ENCODE measurements at places on chromosomes 6 and 20. TPM values are rescaled to one million over a fixed set of nuclear protein-coding genes. Genes with fewer than 3 reads are reported as not detected.

VNN1 gene
- total RNA-seq: 1.3 TPM

TMEM217 gene
- 1.1 TPM for total RNA-seq

CLDN20 gene
- total RNA-seq: not detected

ZSCAN23 gene
- 11.2 TPM for total RNA-seq

OARD1 gene
- 30.7 TPM for total RNA-seq

CGA gene
- total RNA-seq: 30.3 TPM

ZNF343 gene
- 16.6 TPM for total RNA-seq

BCAS1 gene
- 10.7 TPM for total RNA-seq

MCUR1 gene
- 25.3 TPM for total RNA-seq

CDH4 gene
- total RNA-seq: 8.3 TPM

REPS1 gene
- total RNA-seq: 57.0 TPM

NDUFAF4 gene
- total RNA-seq: 53.0 TPM

PRDM1 gene
- total RNA-seq: 15.5 TPM

CENPB gene
- total RNA-seq: 63.2 TPM

AVP gene
- not detected for total RNA-seq

PRR18 gene
- total RNA-seq: 0.80 TPM

MYCT1 gene
- total RNA-seq: not detected

IL17A gene
- not detected for total RNA-seq

SPDEF gene
- total RNA-seq: 1.6 TPM

MYB gene
- 4.7 TPM for total RNA-seq

BMP6 gene
- total RNA-seq: 1.8 TPM

GSTA2 gene
- total RNA-seq: 25.3 TPM

RAMACL gene
- total RNA-seq: 1.5 TPM

SLC35D3 gene
- 0.41 TPM for total RNA-seq

HLA-DQB1 gene
- 12.8 TPM for total RNA-seq

TULP1 gene
- not detected for total RNA-seq

HS3ST5 gene
- 3.6 TPM for total RNA-seq

OR2B6 gene
- total RNA-seq: not detected

C20orf96 gene
- 12.6 TPM for total RNA-seq

EDN3 gene
- 2.3 TPM for total RNA-seq

COL19A1 gene
- 1.6 TPM for total RNA-seq

PBOV1 gene
- total RNA-seq: not detected

BPIFA1 gene
- total RNA-seq: 0.69 TPM

DEFB116 gene
- total RNA-seq: not detected

CTCFL gene
- total RNA-seq: 0.07 TPM

HEY2 gene
- 11.3 TPM for total RNA-seq

KHDC1 gene
- total RNA-seq: 2.0 TPM

SAPCD1 gene
- 8.9 TPM for total RNA-seq

FOXQ1 gene
- total RNA-seq: 20.5 TPM

RNF182 gene
- total RNA-seq: 2.8 TPM

PSORS1C1 gene
- not detected for total RNA-seq

ENPP3 gene
- total RNA-seq: 0.82 TPM

CMTR1 gene
- 53.0 TPM for total RNA-seq

TDRD6 gene
- 0.19 TPM for total RNA-seq

UST gene
- 9.7 TPM for total RNA-seq

SAMD3 gene
- 3.3 TPM for total RNA-seq

JAG1 gene
- 58.4 TPM for total RNA-seq

C6orf52 gene
- 3.7 TPM for total RNA-seq

PHIP gene
- total RNA-seq: 35.6 TPM

ARMC12 gene
- 1.8 TPM for total RNA-seq

Measured in type B pancreatic cell (in vitro differentiated cells).